Fibroblast of upper back skin (primary cell): ENCODE measurements at places on chromosomes 4 and X.

- DNase-seq: peak; percentile 47
Observed at GRCh38 chr4:127631420-127631819, 1.3 kb upstream of the INTU start.

DNA sequence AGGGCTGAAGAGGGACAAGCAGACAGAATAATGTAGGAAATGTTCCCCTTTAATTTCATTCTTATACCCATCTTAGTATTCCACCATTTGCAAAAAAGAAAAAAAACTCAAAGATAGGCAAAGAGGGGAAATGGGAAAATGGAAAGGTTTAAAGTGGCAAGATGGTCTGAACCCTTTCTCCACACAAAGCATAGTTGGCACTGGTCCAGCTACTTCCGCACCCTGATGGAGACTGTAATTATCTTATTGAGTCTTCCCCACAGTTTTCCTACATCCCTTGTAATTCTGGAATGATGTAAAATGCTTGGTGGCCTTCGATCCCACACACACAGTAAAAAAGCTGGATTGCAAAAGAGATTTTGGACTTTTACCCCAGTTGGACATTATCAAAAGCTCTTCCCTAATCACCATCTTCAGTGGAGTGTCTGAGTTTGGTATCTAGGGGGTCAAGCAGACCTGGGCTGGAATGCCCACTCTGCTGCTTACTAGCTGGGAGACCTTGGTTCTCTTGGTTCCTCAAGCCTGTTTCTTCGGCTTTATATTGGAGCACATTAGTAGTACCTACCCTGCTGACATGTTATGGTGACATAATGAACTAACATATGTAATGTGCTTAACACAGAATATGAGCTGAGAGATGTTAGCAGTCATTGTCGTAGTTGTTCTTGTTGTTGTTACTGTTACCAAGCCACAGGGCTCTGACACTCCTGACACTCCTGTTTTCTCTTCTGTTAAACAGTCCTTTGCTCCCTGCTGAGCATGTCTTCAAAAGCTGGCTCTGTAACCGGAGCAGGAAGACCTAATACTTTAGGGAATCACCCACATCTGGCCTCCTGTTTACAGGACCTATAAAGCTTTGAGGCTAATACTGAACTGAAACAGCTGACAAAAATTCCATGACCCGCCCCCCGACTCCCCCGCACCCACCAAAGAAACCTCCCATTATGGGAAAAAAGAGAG lies 4.7 kb downstream of the SRPX2 start:
- DNase-seq: peak; percentile 81

- DNase-seq: peak; percentile 3
Observed at GRCh38 chr4:12411072-12411471, 982.4 kb upstream of the HS3ST1 start.

DNA sequence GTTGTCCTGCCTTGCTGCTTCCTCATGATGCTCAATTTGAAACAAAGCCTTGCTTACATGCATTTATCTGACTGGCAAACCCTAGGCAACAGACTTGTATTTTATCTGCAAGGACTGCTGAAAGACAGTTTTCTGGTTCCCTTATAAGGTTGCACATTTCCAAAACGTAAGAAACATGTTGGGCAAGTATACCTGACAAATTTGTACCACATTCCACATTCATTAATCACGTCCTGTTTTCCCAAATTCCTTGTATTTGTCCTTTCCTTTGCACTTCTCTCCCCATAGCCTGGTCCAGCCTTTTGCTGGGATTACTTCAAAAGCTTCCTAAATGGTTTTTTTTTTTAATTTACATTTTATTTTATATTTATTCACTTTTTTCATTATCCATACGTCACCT lies 310.1 kb downstream of the PPP3CA start:
- peak; percentile 25 for DNase-seq

DNA sequence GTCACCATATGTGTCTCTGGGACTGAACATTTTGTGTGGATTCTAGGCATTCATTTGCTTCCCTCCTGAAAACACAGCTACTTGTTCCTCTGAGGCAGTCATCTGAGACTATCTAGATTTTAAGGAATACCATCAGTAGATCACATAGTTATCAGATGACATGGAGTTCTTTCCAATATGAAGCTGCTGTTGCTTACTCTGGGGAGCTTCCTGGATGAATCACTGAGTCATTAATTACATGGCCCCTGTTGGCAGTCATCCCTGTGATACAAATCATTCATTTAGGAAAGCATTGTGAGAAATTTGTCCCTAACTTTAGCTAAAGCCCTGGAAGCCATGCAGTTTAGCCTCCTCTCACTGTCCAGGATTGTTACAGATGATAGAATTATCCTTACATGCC lies 98.2 kb upstream of the ARSJ start:
- DNase-seq: peak; percentile 98

DNA sequence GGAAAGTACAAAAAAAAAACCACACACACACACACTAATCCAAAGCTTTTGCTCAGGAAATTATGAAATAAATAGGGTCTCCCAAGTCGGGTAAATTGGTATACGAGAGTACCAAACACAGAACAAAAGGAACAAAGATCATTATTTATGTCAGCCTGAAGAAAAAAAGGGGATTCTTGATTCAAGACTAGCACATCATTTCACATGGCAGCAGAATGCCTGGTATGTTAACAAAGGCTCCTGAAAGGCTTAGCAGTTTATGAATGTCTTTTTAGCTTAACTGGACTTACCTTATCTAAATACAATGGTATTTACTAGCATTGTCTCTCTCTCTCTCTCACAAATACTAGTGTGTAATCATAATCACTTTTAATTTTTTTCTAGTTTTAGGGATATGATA lies 11.3 kb downstream of the RAP2C start:
- no peak for DNase-seq

DNA sequence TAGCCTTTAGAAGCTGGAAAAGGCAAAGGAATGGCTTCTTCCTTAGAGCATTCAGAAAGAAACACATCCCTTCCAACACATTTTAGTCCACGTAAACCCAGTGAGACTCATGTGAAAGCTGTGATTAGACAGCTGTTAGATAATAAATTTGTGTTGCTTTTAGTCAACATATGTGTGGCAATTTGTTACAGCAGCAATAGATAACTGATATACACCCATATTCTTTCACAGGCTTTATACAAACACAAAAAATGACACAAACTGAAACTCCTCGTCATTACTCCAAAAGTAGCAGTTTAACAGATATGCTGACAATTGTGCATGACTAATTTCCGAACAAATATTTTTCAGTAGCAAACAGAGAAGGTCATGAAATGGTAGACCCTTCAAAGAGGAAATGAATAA lies 65.3 kb downstream of the ANTXR2 start:
- DNase-seq: no peak

GRCh38 chrX:30657196-30658161 lies 4.3 kb downstream of the GK start:
- peak; percentile 16 for DNase-seq

DNA sequence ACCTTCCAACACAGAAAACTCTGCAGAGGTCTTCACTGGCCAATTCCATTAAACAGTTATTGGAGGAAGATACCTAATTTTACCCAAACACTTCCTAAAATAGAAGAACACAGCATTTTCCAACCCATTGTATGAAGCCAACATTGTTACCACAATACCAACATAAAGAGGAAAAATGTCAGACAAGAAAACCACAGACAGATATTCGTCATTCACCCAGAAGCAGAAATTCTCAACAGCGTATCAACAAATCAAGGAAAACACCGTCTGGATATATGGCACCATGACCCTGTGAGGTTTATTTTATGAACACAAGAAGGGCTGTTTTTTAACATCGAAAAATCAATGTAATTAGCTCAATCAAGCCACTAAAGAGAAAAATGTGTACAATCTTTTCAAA lies 255.6 kb downstream of the ASMT start:
- DNase-seq: peak; percentile 42

GRCh38 chrX:37783305-37783704 lies 3.4 kb downstream of the CYBB start:
- DNase-seq: no peak

- DNase-seq: peak; percentile 95
Observed at GRCh38 chr4:182929296-182929695, 12.1 kb upstream of the DCTD start.

DNA sequence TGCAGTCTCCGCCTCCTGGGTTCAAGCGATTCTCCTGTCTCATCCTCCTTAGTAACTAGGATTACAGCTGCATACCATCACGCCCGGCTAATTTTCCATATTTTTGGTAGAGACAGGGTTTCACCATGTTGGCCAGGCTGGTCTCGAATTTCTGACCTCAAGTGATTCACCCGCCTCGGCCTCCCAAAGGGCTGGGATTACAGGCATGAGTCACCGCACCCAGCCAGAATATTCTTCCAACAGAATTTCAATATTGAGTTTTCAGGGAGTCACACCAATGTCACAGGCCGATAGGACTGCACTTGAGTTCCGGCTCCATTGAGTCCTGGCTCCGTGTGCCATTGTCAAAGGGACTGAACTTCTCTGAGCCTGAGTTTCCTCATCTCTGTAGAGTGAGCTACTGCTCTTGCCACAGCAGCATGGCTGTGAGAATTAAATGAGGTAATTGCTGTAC lies 82.9 kb downstream of the CLCN4 start:
- DNase-seq: peak; percentile 72

GRCh38 chr4:129131343-129131742 lies 35.4 kb downstream of the C4orf33 start:
- DNase-seq: no peak

- DNase-seq: no peak
Observed at GRCh38 chr4:153570228-153570973, 104.2 kb downstream of the TMEM131L start.
